ENCODE measurements at places on chromosomes 6 and 20. TPM values are rescaled to one million over a fixed set of nuclear protein-coding genes. Genes with fewer than 3 reads are reported as not detected.

DNA sequence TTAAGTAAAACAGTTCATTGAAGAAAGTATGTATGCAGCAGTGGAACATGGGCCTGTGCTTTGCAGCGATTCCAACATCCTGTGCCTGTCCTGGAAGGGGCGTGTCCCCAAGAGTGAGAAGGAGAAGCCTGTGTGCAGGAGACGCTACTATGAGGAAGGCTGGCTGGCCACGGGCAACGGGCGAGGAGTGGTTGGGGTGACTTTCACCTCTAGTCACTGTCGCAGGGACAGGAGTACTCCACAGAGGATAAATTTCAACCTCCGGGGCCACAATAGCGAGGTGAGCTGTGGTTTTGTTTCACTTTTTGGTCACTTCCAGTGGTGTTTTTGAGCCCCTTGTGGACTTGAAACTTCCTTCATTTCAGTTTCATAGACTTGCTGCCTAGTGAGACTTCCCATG, 1.7 kb downstream of the TULP4 start:
- H3K4me3 ChIP-seq = no peak overlapping the region
- H3K36me3 ChIP-seq = peaks cover 35% of the 10 kb centered on the region
- DNase-seq = no peak
- no peaks in the 10 kb centered on the region for H3K27me3 ChIP-seq
- peaks cover 4% of the 10 kb centered on the region for H3K4me1 ChIP-seq

Gene OR2H2
- total RNA-seq = not detected

DNA sequence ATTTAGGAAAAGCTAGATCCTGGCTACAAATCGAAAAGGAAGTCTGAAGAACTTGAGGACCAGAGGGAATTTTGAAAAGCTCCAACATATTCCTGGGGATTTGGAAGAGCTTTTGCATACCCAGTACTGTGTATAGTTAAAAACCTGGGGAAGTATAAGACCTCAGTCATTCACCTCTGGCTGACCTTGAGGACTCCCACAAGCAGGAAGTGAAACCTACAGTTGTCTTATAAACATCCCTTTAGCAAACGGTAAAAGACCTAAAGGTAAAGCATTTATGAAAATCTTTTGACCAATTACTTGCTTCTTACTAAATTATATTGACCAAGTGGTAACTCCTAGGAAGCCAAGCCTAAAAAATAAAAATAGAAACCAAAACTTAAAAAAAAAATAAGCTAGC, 175.0 kb downstream of the HAO1 start:
- no peaks in the 10 kb centered on the region for H3K36me3 ChIP-seq
- no peak overlapping the region for H3K4me3 ChIP-seq
- no peak overlapping the region for H3K27ac ChIP-seq

Gene HLA-DRA
- total RNA-seq = 100 TPM

Gene SRMS
- not detected for total RNA-seq

DNA sequence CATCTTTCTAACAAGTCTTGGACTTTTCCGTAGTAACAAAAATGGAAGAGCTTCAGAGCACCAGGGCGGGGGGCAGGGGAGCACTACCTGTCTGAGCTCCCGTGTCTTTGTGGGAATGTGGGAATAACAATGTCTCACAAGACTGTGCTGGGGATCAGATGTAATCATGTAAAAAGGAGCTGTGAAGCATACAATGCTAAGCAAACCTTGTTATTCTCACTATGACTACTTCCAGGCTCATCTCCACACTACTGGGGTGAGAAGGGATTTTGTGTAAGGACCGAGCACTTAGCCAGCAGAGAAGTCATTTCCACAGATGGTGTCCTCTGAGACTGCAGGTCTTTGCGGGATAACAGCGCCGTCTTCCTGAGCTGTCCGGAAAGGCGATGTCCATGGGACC, 27.1 kb downstream of the PRR18 start:
- H3K27me3 ChIP-seq = no peaks in the 10 kb centered on the region
- no peak overlapping the region for H3K4me3 ChIP-seq
- DNase-seq = no peak
- no peaks in the 10 kb centered on the region for H3K4me1 ChIP-seq

Gene CD109
- total RNA-seq = 1.3 TPM

Gene GNAS-AS1
- 0.54 TPM for total RNA-seq

Gene ULBP3
- total RNA-seq = 1.3 TPM

- peak; percentile 27 for DNase-seq
- peaks cover 83% of the 10 kb centered on the region for H3K4me1 ChIP-seq
- peaks cover 13% of the 10 kb centered on the region for H3K36me3 ChIP-seq
- peak overlapping the region; percentile 69 for H3K27ac ChIP-seq
- H3K27me3 ChIP-seq = no peaks in the 10 kb centered on the region
These were observed 56.8 kb downstream of the NOL4L start for GRCh38 chr20:32528171-32528891.

Gene TRIM15
- not detected for total RNA-seq

DNA sequence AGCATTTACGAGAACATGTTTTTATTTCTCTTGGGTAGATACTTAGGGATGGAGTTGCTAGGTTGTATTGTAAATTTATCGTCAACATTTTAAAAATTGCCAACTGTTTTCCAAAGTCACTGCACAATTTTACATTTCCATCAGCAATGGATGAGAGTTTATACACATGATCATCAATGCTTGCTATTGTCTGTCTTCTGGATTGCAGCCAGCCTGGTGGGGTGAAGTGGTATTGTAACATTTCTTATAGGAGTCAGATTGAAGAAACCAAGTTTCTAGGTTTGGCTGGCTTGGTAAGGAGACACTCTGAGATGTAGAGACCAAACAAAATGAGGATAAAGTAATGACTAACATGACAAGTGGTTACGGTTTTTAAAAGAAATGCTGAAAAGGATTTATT, 57.1 kb upstream of the HDDC2 start:
- no peak overlapping the region for H3K4me3 ChIP-seq
- H3K36me3 ChIP-seq = no peaks in the 10 kb centered on the region
- H3K4me1 ChIP-seq = no peaks in the 10 kb centered on the region

GRCh38 chr6:118174071-118174470, 267.0 kb downstream of the SLC35F1 start:
- no peak for DNase-seq
- no peaks in the 10 kb centered on the region for H3K27me3 ChIP-seq

- H3K27ac ChIP-seq = no peak overlapping the region
- DNase-seq = no peak
- no peaks in the 10 kb centered on the region for H3K36me3 ChIP-seq
- H3K27me3 ChIP-seq = no peaks in the 10 kb centered on the region
- H3K4me1 ChIP-seq = no peaks in the 10 kb centered on the region
These were observed 367.3 kb upstream of the EPHA7 start for GRCh38 chr6:93786474-93787330.

Gene MTHFD1L
- 11.1 TPM for total RNA-seq

DNA sequence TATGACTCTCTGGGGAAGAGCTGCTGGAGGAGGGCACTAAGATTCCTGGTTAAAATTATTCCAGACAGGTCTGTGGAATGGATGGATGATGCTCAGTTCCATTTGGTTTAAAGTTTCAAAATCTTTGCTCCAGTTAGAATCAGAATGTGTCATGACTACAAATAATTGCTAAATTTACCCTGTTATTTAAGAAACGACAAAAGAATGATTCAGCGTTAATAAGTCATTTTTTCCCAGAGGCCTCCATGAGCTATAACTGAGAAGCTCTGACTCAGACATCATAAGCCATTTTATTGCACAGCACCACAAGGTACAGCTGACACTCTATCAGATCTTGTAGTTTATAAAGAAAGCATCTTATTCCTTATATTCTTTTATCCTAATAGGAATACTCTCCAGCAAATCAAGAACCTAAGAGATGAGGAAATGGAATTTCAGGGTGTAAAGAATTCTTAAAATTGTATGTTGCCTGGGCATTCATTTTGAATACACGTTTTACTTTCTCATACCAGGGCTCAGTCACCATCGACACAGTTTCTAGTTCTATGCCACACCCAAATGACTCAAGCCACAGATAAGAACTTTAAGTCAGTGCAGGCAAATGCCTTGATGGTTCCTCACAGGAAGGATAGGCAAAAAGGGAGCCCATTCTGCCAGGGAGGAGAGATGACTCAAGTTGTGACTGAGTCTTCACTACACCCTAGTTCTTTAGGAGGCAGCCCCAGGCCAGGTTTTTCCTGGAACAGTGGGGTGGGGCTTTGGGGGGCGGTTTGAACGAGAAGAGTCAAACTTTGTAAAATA, 636.0 kb downstream of the MMUT start:
- H3K36me3 ChIP-seq = no peaks in the 10 kb centered on the region
- H3K4me3 ChIP-seq = no peak overlapping the region
- no peaks in the 10 kb centered on the region for H3K4me1 ChIP-seq

- no peaks in the 10 kb centered on the region for H3K36me3 ChIP-seq
- DNase-seq = peak; percentile 46
- H3K27ac ChIP-seq = no peak overlapping the region
- peaks cover 22% of the 10 kb centered on the region for H3K4me1 ChIP-seq
- H3K27me3 ChIP-seq = peaks cover 7% of the 10 kb centered on the region
These were observed 7.4 kb upstream of the CD83 start for GRCh38 chr6:14110001-14110818.

GRCh38 chr6:43775535-43775885, 5.5 kb downstream of the VEGFA start:
- H3K36me3 ChIP-seq = no peaks in the 10 kb centered on the region
- DNase-seq = no peak
- H3K4me1 ChIP-seq = peaks cover 20% of the 10 kb centered on the region
- H3K27ac ChIP-seq = no peak overlapping the region
- H3K27me3 ChIP-seq = peaks cover 10% of the 10 kb centered on the region

DNA sequence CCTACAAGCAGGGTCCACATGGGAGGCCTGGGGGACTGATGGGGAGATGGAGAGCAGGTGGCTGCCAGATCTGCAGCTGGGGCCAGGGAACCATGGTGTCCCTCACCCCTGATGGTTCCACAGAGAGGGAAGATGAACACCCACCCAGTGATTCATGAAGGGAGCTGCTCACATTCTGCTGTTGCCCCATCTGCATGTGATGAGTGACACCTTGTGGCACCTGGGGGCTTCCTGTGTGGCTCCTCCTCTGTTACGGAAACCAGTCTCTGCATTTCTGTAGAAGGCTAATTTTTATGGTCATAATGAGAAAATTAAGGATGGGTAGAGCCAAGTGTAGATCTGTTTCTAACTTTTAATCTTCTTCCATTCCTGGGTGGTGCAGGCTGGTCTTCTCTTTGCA, 217.1 kb downstream of the SMOC2 start:
- H3K27ac ChIP-seq = no peak overlapping the region
- H3K27me3 ChIP-seq = no peaks in the 10 kb centered on the region
- no peaks in the 10 kb centered on the region for H3K36me3 ChIP-seq
- DNase-seq = no peak
- H3K4me3 ChIP-seq = no peak overlapping the region
- no peaks in the 10 kb centered on the region for H3K4me1 ChIP-seq

DNA sequence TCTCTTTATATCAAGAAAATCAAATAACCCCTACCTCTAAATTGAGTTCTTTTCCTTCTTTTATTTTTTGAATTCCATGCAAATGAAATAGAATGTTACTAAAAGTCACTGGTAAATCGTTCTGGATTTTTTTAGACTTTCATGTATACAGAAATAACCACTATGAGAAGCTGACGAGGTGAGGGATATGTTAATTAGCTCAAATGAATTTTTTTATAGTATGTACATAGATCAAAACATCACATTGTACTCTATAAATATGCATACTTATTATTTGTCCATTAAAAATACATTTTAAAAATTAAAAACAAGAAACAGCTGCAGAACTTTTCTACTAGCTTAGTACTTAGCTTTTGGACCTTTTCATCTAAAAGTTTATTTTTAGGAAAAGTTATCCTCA, 165.4 kb downstream of the DOK5 start:
- H3K27me3 ChIP-seq = no peaks in the 10 kb centered on the region
- no peaks in the 10 kb centered on the region for H3K36me3 ChIP-seq
- no peak overlapping the region for H3K4me3 ChIP-seq
- no peaks in the 10 kb centered on the region for H3K4me1 ChIP-seq
- H3K27ac ChIP-seq = no peak overlapping the region
- no peak for DNase-seq

Gene PNPLA1
- total RNA-seq = 0.25 TPM

Gene PAK5
- not detected for total RNA-seq

DNA sequence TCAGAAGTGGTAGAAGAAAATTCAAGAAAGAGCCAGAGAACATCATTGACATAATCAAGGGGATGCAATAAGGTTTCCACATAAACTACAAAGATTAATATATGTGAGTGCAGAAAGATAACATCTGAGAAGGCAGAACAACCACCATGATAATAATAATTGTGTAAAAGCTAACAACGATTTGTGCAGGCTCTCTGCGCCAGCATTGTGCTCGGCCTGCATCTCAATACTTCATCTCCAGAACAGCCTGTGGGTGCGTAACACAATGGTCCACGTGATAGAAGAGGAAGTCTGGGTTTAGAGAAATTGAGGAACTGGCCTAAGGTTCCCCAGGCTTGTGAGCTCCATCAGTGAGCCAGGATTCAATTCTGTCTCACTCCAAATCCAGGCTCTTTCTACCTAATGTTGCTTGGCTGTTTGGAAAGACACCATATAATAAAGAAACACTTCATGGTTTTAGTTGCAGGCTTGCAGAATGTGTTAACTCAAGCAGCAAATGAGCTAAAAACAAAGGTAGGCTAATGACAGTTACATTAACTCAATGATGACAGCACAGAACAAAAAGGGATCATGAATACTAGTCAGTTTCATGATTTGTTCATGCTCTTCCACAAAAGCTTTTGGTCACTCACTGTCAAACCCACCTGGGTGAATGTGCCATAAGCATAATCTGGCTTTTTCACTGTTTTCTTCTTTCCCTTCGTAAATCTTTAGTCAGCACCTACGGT, 71.2 kb downstream of the LY86 start:
- H3K36me3 ChIP-seq = no peaks in the 10 kb centered on the region
- H3K4me3 ChIP-seq = peak overlapping the region; percentile 28
- no peak for DNase-seq
- no peaks in the 10 kb centered on the region for H3K27me3 ChIP-seq

GRCh38 chr6:12622566-12622965, 94.0 kb upstream of the PHACTR1 start:
- no peaks in the 10 kb centered on the region for H3K4me1 ChIP-seq
- H3K27ac ChIP-seq = no peak overlapping the region
- H3K27me3 ChIP-seq = peaks cover 2% of the 10 kb centered on the region
- H3K4me3 ChIP-seq = no peak overlapping the region

Gene F13A1
- 21.1 TPM for total RNA-seq

DNA sequence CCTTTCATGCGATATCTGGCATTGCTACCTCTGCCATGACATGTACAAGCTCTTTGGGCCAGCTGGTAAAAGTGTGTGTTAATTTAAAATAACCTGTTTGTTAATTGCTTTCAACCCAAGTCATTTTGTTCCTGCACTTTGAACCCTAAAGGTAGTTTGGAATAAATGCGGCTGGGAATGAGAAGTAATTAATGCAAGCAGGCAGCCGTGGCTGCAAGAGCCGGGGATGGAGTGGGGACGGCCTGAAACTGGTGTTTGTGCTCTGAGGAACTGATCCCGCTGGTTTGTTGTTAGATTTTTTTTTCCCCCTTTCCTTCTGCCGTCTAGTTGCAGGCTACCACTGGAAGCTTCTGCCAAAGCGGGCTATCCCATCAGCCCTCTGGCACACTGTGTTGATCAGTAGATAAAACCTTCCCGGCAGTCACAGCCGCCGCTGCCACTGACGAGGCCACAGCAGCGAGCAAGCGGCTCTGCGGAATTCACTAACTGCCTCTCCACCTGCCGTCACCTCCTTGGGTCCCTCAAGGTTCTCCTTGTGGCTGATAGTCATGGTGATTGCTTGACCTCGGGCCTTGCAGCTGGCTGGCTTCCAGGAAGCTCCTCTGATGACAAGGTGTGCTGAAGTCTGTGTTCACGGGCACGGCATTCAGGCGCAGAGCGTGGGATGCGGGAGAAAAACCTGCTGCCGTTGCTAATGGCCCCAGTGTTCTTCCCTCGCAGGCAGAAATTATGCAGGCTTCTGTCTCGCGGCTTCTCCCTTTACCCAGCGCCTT, 315.9 kb downstream of the TFAP2A start:
- H3K27ac ChIP-seq = no peak overlapping the region
- DNase-seq = no peak
- no peaks in the 10 kb centered on the region for H3K27me3 ChIP-seq
- no peaks in the 10 kb centered on the region for H3K36me3 ChIP-seq
